Neural crest cell (in vitro differentiated cells): ENCODE measurements at places on chromosomes 4 and X.

DNA sequence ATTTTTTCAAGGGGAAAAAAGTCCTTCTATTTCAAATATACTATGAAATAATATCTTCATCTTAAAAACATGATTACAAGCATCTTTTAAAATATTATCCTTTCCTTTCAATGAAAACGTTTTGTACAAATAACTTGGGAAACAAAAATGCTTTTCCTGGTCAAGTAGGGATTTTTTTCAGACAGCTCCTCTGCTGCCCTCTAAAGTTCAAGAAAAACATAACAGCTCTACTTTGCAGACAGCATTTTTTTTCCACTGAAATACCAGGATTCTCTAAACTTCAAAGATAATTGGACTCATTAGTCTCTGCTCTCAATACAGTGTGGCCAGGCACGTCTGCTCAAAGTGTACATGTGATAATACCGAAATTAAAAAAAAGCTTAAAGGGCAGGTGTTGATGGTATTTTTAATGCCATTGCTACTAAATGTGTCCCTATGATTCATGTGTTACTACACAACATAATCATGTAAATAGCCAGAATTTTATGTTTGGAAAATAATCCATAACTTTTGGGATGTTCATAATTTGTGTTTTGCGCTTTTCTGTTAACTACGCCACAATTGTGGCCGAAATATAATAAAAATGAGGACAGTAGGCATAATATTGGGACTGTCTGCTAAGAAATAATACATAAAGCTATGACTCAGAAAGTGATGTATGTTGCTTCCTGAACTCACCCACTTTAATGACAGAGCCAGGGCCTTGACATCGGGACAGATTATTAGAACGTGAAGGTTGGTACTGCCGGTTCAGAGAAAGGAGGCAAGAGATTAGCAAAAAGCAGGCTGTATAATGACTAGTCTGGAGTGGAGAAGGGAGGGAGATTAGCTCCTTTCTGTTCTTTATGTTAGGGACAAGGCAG, 478.9 kb downstream of the KCNIP4 start:
- no peak overlapping the region for H3K27ac ChIP-seq
- H3K4me1 ChIP-seq, result no peaks in the 10 kb centered on the region
- H3K36me3 ChIP-seq, result no peaks in the 10 kb centered on the region
- no peak for DNase-seq

DNA sequence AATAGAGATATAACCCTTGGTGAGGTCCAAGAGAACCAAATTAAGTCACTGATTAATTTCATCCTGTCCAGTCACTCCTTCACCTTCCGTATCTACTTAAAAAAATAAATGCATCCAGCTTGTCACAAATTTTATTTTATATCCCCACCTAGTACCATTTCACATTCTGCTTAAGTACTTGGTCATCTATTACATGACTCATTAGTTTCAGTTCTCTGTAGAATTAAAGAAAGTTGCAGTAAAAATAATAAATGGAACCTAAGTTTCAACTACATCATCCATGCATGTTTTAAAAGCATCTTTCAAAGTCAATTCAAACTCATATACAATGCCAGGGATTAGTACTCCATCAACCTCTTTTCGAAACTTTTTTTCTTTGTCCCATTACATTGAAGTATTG, 130.2 kb downstream of the SH2D1A start:
- DNase-seq, result no peak
- no peak overlapping the region for H3K4me3 ChIP-seq
- H3K4me1 ChIP-seq, result no peaks in the 10 kb centered on the region
- no peak overlapping the region for H3K27ac ChIP-seq
- peaks cover 8% of the 10 kb centered on the region for H3K36me3 ChIP-seq

DNA sequence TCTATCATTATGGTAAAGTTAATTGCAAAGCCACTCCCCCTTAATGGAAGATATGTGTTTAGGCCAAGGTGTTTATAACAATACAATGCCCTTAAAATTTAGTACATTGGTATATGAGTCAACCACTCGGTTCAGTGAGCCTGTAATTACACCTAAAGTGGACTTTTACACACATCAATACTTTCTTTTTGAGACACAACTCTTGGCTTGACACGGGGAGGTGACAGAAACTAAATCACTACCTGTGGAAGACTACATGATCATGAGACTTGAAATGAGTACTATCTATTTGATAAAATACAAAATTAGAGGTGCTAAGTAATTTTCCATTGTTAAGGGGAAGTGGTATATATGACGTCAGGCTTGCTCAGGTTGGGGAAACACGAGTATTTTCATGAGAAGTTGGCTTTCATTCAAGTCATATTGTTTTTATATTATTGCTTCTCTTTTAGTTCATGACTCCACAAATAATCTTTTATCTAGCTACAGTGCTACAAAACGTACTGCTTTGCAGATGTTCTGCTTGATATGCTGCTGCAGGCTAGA, 918.3 kb downstream of the ARAP2 start:
- H3K4me3 ChIP-seq, result no peak overlapping the region
- no peak for DNase-seq
- H3K4me1 ChIP-seq, result no peaks in the 10 kb centered on the region
- H3K36me3 ChIP-seq, result no peaks in the 10 kb centered on the region
- no peak overlapping the region for H3K27ac ChIP-seq

DNA sequence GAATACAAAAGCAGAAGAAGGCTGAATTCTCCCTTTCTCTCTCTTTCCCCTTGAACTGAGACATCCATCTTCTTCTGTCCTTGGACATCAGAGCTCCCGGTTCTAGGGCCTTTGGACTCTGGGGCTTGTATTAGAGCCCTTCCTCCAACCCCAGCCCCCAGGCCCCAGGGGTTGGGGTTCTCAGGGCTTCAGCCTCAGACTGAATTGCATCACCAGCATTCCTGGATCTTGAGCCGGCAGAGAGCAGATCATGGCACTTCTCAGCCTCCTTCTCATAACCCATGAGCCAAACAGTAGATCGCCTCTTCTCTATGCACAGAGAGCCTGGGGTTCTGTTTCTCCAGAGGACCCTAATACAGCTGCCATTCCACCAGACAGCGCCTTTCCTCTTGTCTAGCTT, 25.3 kb upstream of the CLDN24 start:
- no peak overlapping the region for H3K4me3 ChIP-seq
- H3K27me3 ChIP-seq, result no peaks in the 10 kb centered on the region

- peaks cover 2% of the 10 kb centered on the region for H3K36me3 ChIP-seq
- DNase-seq, result no peak
- no peak overlapping the region for H3K27ac ChIP-seq
- H3K4me1 ChIP-seq, result no peaks in the 10 kb centered on the region
- H3K27me3 ChIP-seq, result no peaks in the 10 kb centered on the region
These were observed 1608.7 kb downstream of the STIM2 start for GRCh38 chr4:28469387-28469786.

GRCh38 chrX:113370006-113370405, 529.4 kb upstream of the AMOT start:
- H3K4me1 ChIP-seq, result peaks cover 13% of the 10 kb centered on the region
- H3K27ac ChIP-seq, result no peak overlapping the region
